ENCODE measurements at places on chromosomes 5 and 9. TPM values are rescaled to one million over a fixed set of nuclear protein-coding genes. Genes with fewer than 3 reads are reported as not detected.

Gene OR13F1
- total RNA-seq, result not detected

Gene FOXD1
- 19.4 TPM for total RNA-seq

Gene PPIC
- total RNA-seq, result 18.7 TPM

Gene UNC5A
- 0.90 TPM for total RNA-seq

Gene PHF24
- total RNA-seq, result 0.09 TPM

Gene IL5
- total RNA-seq, result not detected

Gene GAPT
- not detected for total RNA-seq

Gene IZUMO3
- total RNA-seq, result not detected

Gene PDE6A
- total RNA-seq, result 0.22 TPM

Gene PTGES2
- 99.8 TPM for total RNA-seq

Gene CCDC192
- not detected for total RNA-seq

Gene CAPSL
- total RNA-seq, result not detected

Gene FCN2
- total RNA-seq, result not detected

Gene TMEM215
- 0.02 TPM for total RNA-seq

Gene WDR31
- 0.96 TPM for total RNA-seq

Gene SPATA31D4
- not detected for total RNA-seq

Gene GRXCR2
- total RNA-seq, result not detected

Gene STARD4
- total RNA-seq, result 3.6 TPM

Gene SPINK5
- total RNA-seq, result not detected

Gene NINJ1
- 85.6 TPM for total RNA-seq

Gene MYOZ3
- 0.06 TPM for total RNA-seq

Gene WNK2
- total RNA-seq, result 6.0 TPM

Gene PBX3
- 12.4 TPM for total RNA-seq

Gene TMEFF1
- 1.3 TPM for total RNA-seq

Gene KLF4
- 35.1 TPM for total RNA-seq

Gene SLC36A3
- not detected for total RNA-seq

Gene NR4A3
- 1.5 TPM for total RNA-seq

Gene LURAP1L
- total RNA-seq, result 28.3 TPM

Gene ADAMTSL1
- total RNA-seq, result 0.08 TPM

Gene SLC27A6
- 0.03 TPM for total RNA-seq

Gene STK32A
- 0.13 TPM for total RNA-seq

Gene SCAI
- 1.7 TPM for total RNA-seq

Gene SLC34A1
- total RNA-seq, result not detected
